ENCODE measurements at places on chromosomes 2 and 18.
A peak's percentile ranks its signal among the peaks of the same experiment; 100 is the strongest.

- no peak for DNase-seq
Measured at GRCh38 chr2:7403092-7403775, 486.0 kb downstream of the RNF144A start.

DNA sequence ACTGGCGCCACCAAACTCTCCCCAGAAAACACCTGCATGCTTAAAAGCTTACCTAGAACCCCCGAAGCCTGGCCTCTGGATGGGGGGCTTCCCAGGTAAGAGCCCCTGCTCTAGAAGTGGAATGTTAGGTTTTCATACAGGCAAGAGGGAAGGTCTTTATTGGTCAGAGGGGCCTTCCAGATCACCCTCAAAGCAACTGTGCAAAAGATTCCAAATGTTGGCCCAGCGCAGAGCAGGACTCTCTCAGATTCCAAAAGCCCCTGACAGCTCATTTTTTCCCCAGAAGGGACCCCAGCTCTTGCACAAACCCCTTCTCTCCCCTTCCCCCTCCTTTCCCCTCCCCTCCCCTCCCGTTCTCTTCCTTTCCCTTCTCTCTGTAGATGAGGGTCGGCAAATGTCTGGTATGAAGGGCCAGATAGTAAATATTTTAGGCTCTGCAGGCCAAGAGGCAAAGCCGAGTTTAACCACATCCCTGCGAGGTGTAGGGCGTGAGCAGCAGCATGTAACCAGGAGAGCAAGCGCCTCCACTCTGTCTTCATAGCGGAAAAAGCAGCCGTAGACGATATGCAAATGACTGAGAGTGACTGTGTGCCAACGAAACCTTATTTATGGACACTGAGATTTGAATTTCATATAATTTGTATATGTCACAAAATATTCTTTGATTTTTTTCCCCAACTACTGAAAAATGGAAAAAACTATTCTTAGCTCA, 116.9 kb downstream of the SMAD7 start:
- no peak for DNase-seq

DNA sequence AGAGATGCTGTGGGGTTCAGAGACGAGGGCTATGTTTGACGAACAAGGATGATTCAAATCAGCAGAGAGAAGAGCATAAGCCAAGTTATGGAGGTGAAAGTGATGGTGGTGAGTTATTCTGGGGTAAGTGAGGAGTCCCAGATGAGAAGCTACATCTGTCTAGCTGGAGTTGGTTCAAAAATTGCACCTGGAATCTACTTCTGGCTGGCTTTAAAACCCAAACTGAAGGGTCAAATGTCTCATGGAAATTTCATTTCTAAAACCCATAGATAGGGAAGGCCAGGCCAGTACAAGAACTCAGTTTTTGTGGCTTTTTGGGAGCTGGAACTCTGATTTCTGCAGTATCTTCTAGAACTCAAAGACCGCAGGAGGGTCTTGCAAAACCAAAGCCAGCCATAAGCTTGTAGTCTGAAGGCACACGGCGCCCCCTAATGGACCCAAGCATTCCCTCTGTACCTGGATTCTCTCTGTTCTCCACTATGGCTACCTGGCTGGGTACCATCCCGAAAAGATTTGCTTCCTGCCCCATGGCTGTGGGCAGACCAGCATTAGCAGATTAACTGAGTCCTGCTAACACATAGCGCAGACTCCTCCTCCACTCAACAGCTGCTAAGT, 229.1 kb upstream of the SLC14A2 start:
- DNase-seq: peak; percentile 1

- no peak for DNase-seq
Measured at GRCh38 chr2:60453872-60454271, 99.6 kb downstream of the BCL11A start.

- no peak for DNase-seq
Measured at GRCh38 chr2:214098811-214099210, 312.0 kb upstream of the VWC2L start.

GRCh38 chr2:158692372-158693103, 102.6 kb upstream of the DAPL1 start:
- DNase-seq: no peak

- DNase-seq: no peak
Measured at GRCh38 chr2:227148106-227148505, 15.9 kb downstream of the COL4A4 start.

- DNase-seq: no peak
Measured at GRCh38 chr2:26757873-26758789, 6.0 kb upstream of the SLC35F6 start.

DNA sequence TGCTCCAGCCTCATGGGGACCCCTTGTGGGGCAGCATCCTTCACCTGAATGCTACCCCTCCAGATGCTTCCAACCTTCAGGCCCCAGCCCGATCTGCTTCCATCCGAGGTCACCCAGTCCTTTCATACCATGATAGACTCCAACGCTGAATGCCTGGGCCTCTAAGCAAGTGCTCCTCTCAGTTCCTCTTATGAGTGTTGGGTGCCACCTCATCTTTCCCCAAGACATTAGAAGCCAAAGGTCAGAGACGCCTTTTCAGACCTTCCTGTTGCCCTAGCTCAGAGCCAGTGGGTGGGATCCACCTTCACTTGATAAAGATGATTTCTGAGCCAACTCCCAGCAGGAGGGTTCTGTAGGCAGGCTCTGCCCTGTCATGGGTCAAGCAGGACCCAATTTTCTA, 174.5 kb upstream of the MGAT5 start:
- DNase-seq: no peak

- no peak for DNase-seq
Measured at GRCh38 chr2:164323978-164324377, 297.3 kb downstream of the GRB14 start.

- no peak for DNase-seq
Measured at GRCh38 chr2:109447251-109447661, 166.5 kb downstream of the SEPTIN10 start.

- DNase-seq: no peak
Measured at GRCh38 chr2:148653437-148653836, 8.9 kb downstream of the EPC2 start.

GRCh38 chr2:218743068-218743467, 32.4 kb downstream of the TTLL4 start:
- no peak for DNase-seq

- DNase-seq: no peak
Measured at GRCh38 chr2:173296235-173296634, 58.4 kb upstream of the CDCA7 start.

- DNase-seq: no peak
Measured at GRCh38 chr18:36623681-36624190, 205.1 kb downstream of the TPGS2 start.

- DNase-seq: no peak
Measured at GRCh38 chr18:76461148-76461547, 33.9 kb downstream of the ZNF516 start.

GRCh38 chr2:144325086-144325485, 194.8 kb downstream of the ZEB2 start:
- no peak for DNase-seq

GRCh38 chr2:192051533-192051932, 143.2 kb downstream of the TMEFF2 start:
- DNase-seq: peak; percentile 11

- DNase-seq: no peak
Measured at GRCh38 chr2:23828256-23828980, 98.5 kb downstream of the ATAD2B start.

DNA sequence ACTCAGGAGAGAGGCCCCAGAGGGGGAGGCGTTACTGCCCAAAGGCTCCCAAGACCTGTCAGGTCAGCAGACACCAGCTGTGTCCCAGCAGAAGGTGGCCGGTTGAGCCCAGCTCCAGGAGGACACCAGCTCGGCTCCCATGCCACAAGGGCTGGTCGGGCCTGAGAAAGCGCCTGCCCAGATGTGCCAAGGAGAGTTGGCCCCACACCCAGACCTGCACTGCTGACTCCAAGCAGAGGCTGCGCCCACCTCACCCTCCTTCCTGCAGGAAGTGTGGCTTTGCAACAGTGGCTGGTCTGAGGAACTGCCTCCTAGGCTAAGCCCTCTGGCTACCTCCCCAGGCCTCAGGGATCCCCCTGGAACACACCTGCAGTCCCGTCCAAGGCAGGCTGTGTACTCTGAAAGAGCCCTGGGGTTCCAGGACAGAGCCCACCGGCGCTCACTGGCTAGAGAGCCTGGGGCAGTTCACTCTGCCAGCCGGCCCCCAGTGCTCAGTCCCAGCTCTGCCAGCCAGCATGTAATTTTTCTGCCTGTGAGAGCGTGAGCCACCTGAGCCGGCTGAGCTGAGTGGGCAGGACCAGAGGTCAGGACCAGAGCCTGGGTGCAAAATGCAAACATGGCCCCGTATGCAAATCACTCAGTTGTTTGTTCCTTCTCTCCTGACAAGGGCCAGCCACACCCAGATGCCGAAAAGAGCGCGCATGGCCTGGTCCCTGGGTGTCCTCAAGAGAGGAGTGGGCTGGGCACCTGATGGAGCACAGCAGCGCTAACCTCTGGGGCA, 36.9 kb upstream of the PTMA start:
- no peak for DNase-seq

GRCh38 chr2:173353556-173353955, 1.1 kb upstream of the CDCA7 start:
- no peak for DNase-seq

GRCh38 chr2:228652366-228652765, 470.9 kb upstream of the SPHKAP start:
- no peak for DNase-seq

GRCh38 chr2:161713706-161714105, 89.5 kb downstream of the SLC4A10 start:
- DNase-seq: no peak

DNA sequence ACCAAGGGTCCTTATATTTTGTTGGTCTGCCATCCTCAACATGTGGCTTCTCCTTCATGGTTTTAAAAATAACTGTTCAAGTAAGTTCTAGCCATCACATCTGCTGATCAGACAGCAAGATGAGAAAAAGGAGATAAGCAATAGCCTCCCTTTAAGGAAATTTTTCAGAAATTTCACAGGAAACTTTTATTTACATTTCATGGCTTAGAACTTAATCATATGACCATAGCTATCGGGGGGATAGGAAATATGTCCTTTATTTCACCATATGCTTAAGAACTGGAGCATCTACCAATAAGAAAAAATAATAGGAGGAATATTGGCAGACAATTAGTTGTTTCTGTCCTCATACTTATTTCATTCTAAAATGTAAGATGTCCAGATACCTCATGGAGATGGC, 16.2 kb downstream of the ATF2 start:
- DNase-seq: no peak

DNA sequence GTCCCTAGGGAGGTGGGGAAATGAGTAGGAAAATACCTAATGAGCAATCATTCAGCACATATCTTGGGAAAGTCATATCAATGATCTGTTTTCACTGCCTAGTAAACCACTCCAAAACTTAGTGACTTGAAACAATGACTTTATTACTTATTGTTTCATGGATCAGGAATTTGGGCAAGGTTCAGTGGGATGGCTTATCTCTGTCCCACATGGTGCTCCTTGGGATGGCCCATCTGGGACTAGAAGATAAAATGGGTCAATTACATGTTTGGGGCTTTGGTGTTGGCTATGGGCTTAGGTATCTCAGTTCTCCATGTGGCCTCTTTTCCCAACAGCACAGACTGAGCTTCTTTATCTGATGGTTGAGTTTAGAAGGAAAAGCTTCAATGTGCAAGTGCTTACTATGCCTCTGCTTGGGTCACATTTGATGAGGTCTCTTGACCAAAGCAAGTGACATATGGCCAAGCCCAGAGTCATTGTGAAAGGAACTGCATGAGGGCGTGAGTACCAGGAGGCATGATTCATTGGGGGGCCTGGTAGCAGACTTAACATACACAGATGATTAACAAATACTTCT, 218.1 kb upstream of the TNP1 start:
- no peak for DNase-seq

DNA sequence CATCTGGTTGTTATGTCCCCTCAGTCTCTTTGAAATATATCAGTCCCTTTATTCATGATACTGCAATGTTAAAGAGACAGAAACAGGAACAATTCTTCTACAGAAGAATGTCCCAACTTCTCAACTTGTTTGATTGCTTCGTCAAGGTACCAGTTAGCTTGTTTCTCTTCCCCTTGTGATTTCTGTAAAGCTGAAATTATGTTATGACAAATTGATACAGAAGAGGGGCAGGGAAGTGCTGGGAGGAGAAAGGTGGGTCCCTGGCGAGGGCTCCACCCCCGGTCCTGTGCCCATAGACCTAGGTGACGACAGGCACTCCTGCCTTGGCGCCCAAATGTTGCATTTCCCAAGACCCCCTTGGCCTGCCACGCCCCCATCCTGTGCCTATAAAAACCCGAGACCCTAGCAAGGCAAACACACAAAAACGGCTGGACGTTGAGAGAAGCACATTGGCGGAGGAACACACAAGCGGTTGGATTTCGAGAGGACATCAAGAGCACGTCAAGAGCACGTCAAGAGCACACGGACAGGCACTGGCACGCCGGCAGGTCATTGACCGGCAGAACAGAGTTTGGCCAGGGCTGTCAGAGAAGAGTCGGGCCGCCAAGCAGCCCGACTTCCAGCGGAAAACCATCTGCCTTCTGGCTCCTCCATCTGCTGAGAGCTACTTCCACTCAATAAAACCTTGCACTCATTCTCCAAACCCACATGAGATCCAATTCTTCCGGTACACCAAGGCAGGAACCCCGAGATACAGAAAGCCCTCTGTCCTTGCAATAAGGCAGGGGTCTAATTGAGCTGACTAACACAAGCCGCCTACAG, 11.5 kb upstream of the RTN4 start:
- no peak for DNase-seq

- DNase-seq: no peak
Measured at GRCh38 chr2:65112633-65113032, 17.3 kb downstream of the RAB1A start.

DNA sequence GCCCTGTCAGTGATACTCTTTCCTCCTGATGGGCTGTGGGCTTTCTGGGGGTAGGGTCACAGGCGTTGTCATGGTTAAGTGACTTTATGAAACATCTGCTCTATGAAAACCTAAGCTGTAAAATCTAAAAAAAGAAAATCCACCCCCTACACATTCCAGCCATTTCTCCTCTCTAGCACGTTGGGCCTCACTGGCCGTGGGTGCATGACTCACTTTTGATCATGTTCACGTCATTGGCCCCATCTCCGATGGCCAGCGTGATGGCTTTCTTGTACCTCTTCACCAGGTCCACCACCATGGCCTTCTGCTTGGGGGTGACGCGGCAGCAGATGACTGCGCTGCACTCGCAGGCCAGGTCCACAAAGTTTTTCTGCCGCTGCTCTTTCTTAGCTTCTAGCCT, 39.3 kb upstream of the NARS1 start:
- no peak for DNase-seq

- no peak for DNase-seq
Measured at GRCh38 chr2:105803773-105804172, 59.1 kb downstream of the NCK2 start.

DNA sequence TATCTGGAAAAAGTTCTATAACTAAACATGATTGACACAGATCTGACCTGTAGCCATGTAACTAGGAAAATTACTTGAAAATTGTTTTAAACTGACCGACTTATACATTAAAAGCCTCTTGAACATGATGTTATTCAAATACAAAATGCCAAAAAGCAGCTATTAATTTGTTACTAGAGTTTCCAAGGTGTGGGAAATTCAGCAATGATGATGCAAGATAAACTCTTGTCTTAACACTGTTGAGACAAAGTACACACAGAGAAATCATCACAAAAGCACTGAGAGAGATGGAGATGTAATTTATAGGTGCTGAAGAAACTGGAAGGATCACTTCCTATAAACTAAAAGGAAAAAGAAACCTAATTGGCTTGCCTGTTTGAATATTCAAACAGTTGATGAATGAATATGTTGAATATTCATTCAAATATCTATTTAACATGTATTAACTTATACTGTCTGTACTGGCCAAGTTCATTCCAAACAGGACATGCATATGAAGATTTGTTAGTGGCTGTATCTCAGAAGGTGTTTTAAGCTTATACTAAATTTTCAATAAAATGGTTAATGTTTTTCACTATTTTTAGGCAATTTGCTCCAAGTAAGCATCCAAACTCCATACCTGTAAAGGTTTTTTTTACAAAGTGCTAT, 34.6 kb upstream of the WDR75 start:
- no peak for DNase-seq
